ENCODE measurements at places on chromosomes 2 and 18.

- no peak for DNase-seq
These were observed 5.0 kb downstream of the TMEM185B start for GRCh38 chr2:120218181-120218580.

DNA sequence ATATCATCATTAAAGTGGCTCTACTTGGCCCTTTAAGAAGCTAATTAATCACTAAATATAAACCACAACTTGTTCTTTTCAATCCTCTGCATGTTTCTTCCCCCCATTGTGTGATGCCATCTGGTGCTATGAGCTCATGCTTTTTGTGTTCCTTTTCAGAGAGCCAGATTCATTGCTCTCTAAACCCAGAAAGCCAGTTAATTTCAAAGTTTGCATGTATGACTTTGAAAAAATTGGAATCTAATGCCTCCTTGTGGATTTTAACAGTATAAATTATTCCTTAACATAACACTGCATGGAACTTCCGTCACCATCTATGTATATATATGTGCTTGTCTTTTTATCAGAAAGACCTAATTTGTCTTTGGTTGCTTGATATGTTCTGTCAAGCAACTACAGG is 31.1 kb downstream of the TMEM178A start:
- no peak for DNase-seq

DNA sequence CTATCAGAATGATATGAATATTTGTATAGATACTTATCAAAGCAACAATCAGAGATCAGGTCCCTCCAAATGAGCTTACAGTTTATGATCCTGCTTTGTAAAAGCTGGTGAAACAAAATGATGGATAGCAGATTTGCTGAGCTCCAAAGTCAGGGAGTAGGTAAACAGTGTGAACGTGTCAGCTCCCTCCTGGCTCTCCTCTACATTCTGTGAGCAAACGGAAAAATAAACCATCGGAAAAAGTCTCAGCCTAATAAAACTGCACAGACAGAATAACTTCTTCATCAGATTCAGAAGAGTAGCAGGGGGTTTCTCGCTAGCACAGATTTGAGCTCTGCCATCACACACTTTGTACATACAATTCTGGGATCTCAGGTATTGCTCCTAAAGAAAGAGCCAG is 51.3 kb downstream of the BCL11A start:
- no peak for DNase-seq

DNA sequence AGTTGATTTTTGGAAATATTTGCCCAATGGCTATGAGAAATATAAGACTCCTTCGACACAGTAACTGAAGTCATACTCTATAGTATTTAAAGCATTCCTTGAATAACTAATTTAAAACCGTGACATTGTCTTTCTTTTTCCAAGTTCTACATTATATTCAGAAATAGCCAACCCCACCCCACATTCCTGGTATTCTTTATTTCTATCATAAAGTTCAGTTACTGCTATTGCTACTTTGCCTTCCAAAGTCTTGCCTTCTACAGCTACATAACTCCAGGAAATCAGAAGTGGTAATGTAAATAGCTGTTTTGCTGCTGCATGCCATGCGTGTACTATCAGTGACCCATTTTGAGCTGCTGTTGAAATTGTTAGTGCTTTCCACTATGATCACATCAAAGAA is 45.1 kb upstream of the SETBP1 start:
- no peak for DNase-seq

- DNase-seq, result no peak
These were observed 68.7 kb downstream of the ZFP36L2 start for GRCh38 chr2:43157506-43158246.

GRCh38 chr2:80126596-80127189 is 177.9 kb downstream of the LRRTM1 start:
- no peak for DNase-seq

DNA sequence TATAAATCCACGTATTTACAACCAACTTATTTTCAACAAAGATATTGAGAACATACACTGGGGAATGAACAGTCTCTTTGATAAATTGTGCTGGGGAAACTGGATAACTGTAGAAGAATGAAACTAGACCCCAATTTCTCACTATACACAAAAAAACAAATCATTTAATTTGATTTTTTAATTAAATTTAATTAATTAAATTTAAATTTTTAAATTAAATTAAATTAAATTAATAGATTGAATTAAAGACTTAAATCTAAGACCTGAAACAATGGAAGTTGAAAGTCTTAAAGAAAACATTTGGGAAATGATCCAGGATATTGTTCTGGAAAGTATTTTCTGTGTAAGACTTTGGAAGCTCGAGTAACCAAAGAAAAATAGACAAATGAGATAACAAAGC is 301.4 kb downstream of the GALNT13 start:
- no peak for DNase-seq

DNA sequence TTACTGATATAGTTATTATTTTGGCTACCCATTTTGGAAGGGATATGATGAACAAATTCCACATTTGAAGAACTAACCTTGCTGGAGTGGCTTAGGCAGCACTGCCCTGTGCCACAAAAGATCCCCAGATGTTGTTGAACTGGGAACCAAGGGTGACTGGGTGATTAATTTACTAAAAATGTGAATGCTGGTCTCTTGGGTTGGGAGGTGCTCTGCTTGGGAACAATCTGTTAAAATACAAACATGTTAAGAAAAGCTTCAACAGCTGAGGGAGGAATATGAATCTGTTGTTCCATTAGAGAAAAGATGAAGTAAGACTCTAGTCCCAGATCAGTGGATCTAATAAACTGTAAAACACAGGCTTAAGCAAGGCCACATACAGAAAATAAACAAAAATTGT is 1860.1 kb downstream of the SUCLG1 start:
- DNase-seq, result no peak

- no peak for DNase-seq
These were observed 19.9 kb downstream of the TMSB10 start for GRCh38 chr2:84925336-84925723.

GRCh38 chr18:74331404-74331803 is 15.8 kb downstream of the C18orf63 start:
- no peak for DNase-seq

DNA sequence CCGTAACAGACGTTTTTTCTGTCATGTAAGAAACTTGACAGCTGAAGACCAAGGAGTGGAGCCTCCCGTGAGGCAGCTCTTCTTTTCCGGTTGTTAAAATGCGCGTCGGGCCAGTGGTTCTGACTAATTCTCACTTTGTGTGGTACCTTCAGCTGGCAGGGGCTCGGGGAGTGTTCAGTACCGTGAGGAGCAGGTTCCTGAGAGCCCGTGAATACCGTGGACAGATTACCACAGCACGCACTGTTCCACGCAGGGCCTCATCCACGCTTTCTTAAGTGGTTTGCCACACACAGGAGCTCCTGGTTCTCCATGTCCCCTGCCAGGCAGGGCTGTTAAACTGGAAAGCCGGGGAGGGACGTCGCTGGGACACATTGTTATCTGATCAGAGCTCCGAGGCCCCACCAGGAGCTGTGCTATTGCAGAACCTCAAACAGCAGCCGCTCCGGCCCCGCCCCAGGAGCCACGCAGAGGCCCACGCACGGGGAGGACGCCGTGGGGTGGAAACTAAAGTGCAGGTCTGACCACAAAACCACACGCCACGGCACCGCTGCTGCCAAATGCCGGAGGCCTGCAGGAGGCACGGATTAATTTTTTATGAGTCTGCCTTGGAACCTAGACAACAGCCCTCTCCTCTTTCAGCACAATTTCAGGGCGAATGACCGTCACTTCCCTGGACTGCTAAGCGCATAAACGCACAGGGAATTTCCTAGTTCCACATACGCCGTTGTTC is 43.3 kb downstream of the NFATC1 start:
- no peak for DNase-seq

DNA sequence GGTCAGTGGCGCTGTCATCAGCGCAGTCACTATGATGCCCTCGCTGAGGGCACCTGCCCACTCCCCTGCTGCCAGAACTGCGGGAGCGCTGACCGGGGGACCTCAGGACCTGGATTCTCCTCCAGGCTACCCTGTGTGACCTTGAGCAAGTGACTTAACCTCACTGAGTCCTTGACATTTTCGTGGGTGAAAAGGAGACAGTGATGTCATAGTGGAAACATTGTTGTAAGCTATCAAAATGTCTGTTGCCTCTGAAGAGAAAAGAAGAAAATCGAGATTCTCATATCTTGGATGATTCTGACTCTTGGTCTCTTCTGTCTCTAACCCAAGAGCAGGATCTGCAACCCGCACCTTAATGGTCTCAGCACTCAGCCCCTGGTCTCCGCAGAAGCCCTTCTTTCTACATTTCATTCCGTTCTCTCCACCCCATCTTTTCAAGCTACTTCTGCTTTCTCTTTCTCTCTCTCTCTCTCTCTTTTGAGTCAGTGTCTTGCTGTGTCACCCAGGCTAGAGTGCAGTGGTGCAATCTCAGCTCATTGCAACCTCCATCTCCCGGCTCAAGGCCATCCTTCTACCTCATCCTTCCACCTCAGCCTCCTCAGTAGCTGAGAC is 978 bp upstream of the TUBA4A start:
- no peak for DNase-seq

DNA sequence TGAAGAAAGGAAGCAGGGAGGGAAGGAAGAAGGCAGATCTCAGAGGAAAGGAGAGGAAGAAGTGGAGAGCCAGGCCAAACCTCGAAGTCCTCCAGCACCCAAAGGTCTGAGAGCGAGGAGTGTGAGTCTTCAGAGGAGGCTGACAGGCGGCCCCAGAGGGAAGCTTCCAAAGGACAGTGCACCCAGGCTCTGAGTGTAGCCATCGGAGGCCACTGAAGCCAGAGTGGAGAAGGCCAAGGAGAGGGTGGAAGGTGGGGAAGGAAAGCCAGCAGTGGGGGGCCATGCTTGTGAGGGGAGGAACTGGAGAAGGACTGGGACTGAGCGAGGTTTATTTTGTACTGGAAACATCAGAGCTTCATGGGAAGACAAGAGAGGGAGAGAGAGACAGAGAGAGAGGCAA is 6.0 kb downstream of the ATP6V1B1 start:
- no peak for DNase-seq

GRCh38 chr2:26557244-26557925 is 79.5 kb upstream of the OTOF start:
- no peak for DNase-seq

DNA sequence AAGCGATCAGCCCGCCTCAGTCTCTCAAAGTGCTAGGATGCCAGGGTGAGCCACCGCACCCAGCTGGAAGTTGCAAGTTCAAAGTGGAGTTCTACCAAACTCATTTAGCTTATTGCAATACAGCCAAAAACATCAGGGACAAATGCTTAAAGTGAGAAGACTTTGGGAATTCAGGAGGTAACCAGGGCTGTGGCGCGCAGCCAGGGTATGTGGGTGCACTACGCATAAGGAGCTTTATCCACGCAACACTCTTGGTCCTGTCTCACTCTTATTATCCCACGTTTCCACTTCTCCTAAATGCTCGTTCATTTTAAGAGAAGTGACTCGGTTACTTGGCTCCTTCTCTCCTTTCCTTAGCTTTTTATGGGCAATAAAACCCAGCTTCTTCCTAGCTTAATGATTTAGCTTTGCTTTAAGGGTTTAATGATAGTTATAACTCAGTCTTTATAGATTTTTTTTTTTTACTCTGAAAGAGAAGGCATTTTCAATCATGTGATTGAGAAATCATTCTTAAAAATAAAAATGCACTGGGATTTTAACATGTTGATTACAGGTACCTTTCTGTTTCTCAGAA is 199.8 kb downstream of the KCNE4 start:
- no peak for DNase-seq

- DNase-seq, result no peak
These were observed 52.3 kb downstream of the C18orf63 start for GRCh38 chr18:74367905-74368304.

- DNase-seq, result no peak
These were observed 88.9 kb downstream of the TMEM185B start for GRCh38 chr2:120134263-120134662.

GRCh38 chr2:222751238-222751637 is 79.8 kb downstream of the MOGAT1 start:
- DNase-seq, result no peak

DNA sequence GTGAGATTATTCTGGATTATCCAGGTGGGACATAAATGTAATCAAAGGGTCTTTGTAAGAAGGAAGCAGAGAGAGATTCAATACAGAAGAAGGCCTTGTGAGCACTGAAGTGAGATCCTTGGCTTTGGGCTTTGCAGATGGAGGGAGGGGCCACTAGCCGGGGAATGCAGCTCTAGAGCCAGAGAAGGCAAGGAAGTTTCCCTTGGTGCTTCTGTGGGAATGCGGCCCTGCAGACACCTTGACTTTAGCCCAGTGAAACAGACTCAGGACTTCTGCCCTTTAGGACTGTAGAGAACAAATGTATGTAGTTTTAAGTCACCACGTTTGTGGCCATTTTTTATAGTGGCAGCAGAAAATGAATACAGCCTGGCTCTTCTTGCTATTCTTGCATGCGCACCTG is 8.1 kb downstream of the NEU2 start:
- no peak for DNase-seq

GRCh38 chr2:235605312-235606003 is 111.6 kb downstream of the AGAP1 start:
- peak; percentile 89 for DNase-seq

DNA sequence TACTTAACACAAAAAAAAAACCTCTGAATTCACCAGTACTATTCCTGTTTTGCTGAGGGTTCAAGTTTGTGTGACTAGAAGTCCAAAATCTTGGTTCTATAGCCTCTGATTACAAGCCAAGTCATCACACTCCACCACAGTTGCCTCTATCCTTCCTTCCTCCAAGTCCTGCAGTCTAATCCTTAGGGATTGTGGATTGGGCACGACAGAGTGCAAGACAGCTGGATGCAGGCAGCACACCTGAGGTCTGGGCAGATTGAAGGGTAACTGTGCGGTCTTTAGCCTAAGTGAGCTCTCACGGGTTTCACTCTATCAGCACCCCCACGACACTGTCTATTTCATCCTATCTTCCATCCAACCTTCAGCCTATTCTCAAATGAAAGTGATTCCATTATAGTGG is 299.4 kb upstream of the ID2 start:
- DNase-seq, result no peak

DNA sequence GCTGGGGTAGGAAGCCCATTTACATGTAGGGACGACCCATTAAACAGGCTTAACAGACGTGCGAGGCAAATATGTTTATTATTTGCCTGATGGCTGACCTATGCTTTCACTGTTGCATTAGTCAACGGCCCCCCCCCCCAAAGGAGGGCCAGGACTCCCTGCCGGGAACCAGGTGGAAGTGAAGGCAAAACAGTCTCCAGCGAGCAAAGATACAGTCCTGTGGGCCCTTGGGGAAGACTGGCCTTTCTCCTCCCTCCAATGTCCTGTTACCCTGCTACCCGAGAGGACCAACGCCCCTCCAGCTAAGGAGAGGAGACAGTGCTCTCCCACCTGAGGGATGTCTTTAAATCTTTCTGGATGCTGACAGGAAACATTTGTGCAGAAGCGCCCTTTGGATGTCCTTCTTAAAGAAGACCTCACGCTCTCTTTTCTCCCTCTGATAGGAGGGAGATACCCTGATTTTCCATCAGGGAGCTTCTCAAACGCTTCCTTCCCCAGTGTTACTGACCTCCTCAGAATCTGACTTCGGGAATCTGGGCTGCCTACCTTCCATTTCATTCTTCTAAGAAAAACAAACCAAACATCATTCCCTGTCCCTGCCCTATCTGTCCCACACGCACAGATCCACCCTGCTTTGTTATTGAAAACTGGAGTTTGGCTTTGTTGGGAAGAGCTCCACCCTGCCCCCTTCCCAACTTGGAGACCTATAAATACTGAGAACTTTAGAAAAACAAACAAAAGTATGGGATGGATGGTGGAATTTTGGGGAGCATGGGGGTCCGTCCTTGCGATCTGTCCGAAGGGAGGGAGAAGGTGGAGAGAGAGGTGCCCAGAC is 135.9 kb upstream of the SIX3 start:
- DNase-seq, result no peak

- DNase-seq, result no peak
These were observed 31.2 kb downstream of the RAB1A start for GRCh38 chr2:65098741-65099140.

Measured in NCI-H1436 (cell line).